ENCODE measurements at places on chromosomes 4 and X.

- no peak for DNase-seq
Measured at GRCh38 chr4:157558016-157558415, 337.5 kb downstream of the GRIA2 start.

- DNase-seq = no peak
Measured at GRCh38 chr4:139599594-139600374, 43.8 kb upstream of the SETD7 start.

- no peak for DNase-seq
Measured at GRCh38 chr4:6799091-6799490, 16.6 kb downstream of the KIAA0232 start.

DNA sequence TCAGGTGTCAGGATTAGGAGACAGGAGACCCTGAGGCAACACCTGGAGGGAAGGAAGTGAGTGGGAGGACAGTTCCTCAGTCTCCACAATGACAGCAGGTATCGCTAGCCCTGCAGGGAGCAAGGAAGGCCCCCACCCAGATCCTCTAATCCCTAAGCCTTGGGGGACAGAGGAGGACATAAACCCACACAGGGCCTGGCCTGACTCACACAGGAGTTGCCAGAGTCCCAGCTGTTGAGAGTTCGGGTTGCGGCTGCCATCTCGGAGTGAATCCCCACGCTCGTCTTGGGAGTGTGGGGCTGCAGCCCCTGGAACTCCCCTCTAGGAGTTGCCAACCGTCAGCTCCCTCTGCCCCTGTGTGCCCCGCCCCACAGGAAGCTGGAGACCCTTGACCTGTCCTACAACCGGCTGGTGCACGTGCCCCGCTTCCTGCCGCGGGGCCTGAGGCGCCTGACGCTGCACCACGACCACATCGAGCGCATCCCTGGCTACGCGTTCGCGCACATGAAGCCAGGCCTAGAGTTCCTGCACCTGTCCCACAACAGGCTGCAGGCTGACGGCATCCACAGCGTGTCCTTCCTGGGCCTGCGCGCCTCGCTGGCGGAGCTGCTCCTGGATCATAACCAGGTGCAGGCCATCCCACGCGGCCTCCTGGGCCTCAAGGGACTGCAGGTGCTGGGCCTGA is 9.2 kb upstream of the BGN start:
- no peak for DNase-seq

- DNase-seq = no peak
Measured at GRCh38 chr4:24472514-24473308, 111.6 kb downstream of the DHX15 start.
